ENCODE measurements at places on chromosomes 1 and 21.

GRCh38 chr1:17201201-17202021 is 3.5 kb upstream of the PADI1 start:
- no peak for DNase-seq

GRCh38 chr1:1058921-1059493 is 15.1 kb downstream of the RNF223 start:
- DNase-seq, result no peak

GRCh38 chr1:212260557-212261355 is 24.5 kb upstream of the PPP2R5A start:
- DNase-seq, result no peak

GRCh38 chr1:167248707-167249642 is 28.3 kb downstream of the POU2F1 start:
- DNase-seq, result no peak

DNA sequence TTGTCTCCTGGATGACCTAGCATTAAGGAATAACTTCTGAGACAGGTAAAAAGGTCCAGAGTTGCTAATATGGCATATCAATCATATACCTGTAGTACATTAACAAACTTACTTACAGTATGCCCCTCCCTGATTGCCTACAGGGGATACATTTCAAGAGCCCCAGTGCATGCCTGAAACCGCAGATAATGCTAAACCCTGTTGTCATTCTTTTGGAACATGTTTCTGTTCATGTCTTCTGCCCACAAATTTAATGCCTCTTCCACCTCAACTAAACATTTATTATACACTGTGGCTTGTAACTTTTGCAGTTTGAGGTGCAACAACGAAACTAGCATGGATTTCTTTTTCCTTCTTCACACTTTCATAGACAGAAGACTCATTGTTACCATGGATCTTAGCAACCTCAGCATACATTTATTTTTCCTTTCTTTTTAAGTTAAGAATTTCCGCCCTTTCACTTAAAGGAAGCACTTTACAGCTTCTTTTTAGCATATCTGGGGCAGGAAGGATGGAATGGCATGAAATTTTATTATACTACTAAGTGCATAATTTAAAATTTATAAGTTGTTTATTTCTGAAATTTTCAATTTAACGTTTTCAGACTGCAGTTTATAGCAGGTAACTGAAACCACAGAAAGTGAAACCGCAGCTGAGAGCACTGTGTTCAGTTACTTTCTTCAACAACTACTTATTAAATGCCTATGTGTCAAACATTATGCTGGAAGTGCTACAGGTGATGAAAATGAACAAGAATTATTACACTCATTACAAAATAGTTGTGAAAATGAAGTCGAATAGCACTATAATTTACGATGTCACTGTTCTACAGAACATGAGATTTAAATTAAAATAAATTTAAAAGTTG is 25.3 kb downstream of the F13B start:
- no peak for DNase-seq

Measured in lung (tissue), 17 donors.